ENCODE measurements at places on chromosomes 4 and X.

GRCh38 chr4:94516999-94517398 is 65.3 kb downstream of the PDLIM5 start:
- no peak for DNase-seq

GRCh38 chr4:150381036-150381435 is 200.9 kb upstream of the MAB21L2 start:
- DNase-seq = no peak

DNA sequence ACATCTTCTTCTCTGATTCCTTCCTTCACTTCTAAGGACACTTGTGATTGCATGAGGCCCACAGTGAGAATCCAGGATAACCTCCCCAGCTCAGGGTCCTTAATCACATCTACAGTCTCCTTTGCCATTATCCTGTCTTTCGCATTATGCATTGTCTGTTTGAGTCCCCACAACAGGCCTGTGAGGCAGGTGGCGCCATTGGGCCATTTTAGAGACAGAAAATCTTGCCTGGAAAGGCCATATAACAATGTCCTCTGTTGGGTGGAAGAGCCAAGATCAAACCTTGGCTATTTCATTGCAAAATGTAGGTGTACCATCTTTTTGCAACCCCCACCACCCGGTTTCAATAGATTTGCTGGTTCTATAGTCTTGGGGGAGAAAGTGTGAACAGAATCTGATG is 11.8 kb upstream of the DCUN1D4 start:
- peak; percentile 25 for DNase-seq

GRCh38 chrX:40434947-40435346 is 145.8 kb upstream of the ATP6AP2 start:
- no peak for DNase-seq

- no peak for DNase-seq
Observed at GRCh38 chr4:121881158-121881557, 10.9 kb upstream of the BBS7 start.

DNA sequence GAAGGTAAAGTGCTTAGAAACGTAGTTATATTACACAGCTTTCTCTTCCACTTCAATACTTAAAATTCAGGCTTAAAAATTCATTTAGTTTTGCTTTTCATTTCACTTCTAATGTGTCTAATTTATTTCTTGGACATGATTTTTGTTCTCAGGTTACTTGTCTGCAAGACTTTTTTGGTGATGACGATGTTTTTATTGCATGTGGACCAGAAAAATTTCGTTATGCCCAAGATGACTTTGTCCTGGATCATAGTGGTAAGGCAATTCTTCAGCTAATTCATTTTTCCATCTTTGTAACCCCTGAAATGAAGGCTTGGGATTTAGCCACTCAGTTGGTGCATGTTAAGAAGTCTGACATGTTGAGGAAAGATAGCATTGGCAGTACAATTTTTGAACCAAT is 114.7 kb downstream of the DCLK2 start:
- DNase-seq = no peak

GRCh38 chrX:40531056-40531826 is 49.5 kb upstream of the ATP6AP2 start:
- DNase-seq = no peak

DNA sequence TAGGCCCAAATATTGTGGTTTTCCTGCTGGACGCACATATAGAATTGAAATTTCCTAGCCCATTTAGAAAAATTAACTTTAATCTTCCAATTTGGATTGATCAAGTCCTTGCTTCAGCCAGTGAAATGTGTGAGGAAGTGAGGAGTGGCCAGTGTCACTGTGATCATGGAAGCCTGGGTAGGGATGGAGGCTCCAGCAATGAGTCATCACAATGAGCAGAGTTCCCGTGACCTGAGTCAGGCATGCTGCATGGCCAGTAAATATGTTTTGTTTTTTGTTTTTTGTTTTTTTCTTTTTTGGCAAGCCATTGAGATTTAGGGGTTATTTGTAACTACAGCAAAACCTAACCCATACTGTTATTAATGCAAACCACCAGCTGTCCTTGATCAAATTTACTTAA is 52.1 kb downstream of the IDS start:
- no peak for DNase-seq

- no peak for DNase-seq
Observed at GRCh38 chr4:153497988-153498967, 32.1 kb downstream of the TMEM131L start.

DNA sequence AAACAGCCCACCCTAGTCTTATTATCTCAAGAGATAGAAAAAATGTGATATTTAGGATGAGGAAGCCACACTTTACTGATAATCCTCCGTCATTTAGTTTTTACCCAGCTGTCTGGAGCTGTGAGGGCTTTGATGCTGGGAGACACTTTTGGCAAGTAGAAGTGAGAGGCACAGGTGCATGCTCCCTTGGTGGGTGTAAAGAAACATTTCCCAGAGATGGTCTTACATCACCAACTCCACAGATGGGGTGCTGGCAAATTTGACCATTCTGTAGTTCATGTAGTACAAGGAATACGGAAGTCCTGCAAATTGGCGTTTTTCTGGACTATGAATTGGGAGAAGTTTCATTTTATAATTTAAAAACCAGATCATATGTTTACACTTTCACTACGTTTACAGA is 28.5 kb downstream of the TRIM61 start:
- DNase-seq = no peak

GRCh38 chrX:14073556-14073955 is 43.9 kb upstream of the GEMIN8 start:
- DNase-seq = no peak

DNA sequence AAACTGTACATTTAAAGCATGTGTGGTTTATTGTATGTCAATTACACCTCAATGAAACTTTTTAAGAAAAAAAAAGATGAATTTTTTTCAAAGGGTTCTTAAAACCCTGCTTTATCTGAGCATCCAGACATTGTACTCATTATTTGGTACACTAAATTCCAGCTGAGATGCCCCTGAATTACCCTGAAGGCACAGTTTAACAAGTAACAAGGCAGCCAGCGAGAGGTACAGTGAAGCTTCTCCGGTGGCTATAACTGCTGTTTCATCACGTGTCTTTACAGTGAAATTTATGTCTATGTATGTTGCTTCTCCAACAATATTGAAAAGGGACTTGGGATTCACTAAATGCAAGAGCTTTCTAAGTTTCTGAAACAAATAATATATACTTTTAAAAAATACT is 15.8 kb downstream of the SLC7A11 start:
- no peak for DNase-seq

DNA sequence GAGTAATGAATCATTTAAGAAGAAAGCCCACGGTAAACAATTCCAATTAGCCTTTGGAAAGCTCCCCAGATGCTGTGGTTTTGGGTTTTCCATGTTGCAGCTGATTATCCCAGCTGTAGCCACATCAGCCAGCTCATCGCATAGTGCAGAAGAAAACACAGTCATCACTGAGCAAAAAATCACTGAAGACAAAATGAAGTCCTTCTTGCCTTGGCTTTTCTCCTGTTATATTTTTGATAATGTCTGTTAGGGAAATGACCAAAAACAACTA is 193.0 kb upstream of the C1QTNF7 start:
- DNase-seq = no peak

- DNase-seq = no peak
Observed at GRCh38 chrX:143781103-143781502, 60.6 kb upstream of the SPANXN2 start.

DNA sequence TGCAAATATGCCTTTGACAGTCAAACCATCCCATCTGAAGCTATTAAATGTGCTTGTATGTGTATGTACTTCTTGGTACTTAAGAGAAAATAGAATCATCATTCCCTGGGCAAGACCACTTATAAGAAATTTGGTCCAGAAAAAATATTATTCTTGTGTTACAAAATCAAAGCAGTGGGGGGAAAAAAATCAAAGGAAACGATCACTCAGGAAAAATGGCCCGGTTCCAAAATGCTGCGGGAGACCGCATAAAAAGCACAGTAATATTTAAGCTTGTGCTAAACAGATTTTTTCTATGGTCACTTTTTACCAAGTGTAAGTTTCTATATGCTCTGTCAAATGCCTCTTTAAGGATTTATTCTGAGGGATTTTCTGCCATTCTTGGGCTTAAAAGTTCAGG is 36.1 kb downstream of the RAI2 start:
- DNase-seq = no peak

DNA sequence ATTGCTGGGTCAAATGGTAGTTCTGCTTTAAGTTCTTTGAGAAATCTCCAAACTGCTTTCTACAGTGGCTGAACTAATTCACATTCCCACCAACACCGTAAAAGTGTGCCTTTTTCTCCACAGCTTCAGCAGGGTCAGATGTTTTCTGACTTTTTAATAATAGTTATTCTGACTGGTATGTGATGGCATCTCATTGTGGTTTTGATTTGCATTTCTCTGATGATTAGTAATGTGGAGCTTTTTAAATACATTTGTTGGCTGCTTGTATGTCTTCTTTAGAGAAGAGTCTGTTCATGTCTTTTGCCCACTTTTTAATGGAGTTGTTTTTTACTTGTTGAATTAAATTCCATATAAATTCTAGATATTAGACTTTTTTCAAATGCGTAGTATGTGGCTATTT is 257.5 kb upstream of the ANKRD50 start:
- no peak for DNase-seq

Data from stimulated activated CD4-positive, alpha-beta T cell treated with anti-CD3 and anti-CD28 coated beads, TNF-alpha, amount 100 ng/mL, for 48 hours (primary cell).